ENCODE measurements at places on chromosomes 13 and 19.

- no peak for DNase-seq
Measured at GRCh38 chr13:49097374-49097773, 121.7 kb downstream of the FNDC3A start.

- no peak for DNase-seq
Measured at GRCh38 chr13:113371061-113371460, 7.1 kb upstream of the GRTP1 start.

DNA sequence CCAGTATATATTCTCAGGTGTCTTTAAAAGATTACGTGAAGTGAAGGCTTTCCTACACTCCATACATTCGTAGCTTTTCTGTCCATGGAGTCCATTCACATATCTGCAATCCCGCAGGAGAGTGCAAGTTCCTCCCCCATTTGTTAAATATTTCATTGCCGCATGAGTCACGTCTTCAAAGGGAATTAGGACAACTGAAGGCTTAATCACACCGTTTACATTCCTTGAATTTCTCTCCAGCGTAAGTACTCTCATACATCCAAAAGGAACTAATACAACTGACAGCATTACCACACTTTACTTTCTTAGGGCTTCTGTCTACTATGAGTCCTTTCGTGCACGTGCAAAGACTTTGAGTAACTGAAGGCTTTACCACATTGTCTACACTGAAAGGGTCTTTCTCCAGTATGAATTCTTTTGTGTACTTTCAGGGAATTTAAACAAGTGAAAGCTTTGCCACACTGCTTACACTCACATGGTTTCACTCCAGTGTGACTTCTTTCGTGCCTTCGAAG lies 29.0 kb upstream of the ZNF564 start:
- no peak for DNase-seq

DNA sequence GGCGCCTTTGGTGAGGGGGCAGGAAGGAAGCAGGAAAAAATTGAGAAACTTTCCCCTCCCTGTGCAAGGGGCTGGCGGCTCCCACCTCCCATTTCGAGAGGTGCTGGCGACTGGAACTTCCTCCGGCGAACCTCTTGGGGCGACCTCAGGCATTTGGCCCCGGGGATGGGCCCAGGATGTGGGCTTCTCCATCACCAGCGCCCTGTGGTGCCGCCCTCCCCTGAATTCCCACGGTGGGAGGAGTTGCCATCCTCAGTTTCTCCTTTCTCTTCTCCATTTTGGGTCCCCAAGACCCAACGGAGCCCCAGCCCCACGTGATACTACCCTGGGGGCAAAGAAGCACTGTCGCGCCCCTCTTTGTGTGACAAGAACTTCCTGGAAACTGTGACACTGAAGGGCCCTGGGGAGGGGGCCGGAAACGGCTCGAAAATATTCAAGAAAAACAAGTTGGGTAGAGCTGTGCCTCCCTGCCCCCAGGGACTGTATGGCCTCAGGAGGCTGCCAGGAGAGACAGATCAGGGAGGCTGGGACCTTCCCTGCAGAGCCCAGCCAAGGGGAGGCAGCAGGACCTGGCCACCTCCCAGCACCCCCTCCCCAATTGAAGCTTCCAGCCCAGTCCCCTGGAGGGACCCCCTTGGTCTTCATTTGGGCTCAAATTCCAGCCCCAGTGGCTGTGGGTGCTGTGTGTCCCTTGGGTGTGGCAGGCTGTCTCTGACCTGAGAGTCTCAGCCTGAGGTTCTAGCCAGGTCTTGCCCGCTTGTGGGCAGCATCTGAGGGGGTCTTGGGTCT lies 16.2 kb upstream of the AP1M2 start:
- DNase-seq, result peak; percentile 76

DNA sequence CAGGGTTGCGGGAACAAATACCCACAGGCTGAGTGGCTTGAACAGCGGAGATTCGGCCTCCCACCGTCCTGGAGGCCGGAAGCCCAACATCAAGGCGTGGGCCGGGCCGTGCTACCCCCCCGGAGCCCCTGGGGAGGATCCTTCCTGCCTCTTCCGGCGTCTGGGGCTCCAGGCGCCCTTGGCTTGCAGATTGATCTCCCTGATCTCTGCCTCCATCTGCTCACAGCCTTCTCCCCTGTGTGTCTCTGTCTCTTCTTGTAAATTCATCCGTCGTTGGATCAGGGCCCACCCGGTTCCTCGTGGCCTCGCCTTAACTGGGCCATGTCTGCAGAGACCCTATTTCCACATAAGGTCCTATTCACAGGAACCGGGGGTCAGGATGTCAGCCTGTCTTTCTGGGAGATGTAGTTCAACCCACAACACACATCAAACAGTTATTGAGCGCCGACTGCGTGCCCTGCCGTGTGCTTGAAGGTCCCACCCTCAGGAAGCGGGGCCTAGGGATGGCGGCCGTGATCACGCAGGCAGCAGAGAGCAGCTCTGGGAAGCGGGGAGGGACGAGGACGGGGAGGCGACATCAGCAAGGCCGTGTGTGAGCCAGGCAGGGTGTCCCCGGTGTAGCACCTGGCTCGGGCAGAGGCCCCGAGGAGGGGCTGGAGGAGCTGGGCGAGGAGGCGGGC lies 21.3 kb downstream of the HCN2 start:
- DNase-seq, result peak; percentile 59

- no peak for DNase-seq
Measured at GRCh38 chr13:38167164-38167822, 182.4 kb upstream of the UFM1 start.

GRCh38 chr13:41075034-41075433 lies 13.7 kb downstream of the WBP4 start:
- DNase-seq, result peak; percentile 46

GRCh38 chr13:51997641-51998330 lies 13.5 kb downstream of the ATP7B start:
- no peak for DNase-seq

GRCh38 chr19:38687837-38688378 lies 40.5 kb downstream of the ACTN4 start:
- DNase-seq, result no peak

GRCh38 chr19:18440415-18440877 lies 2.5 kb upstream of the ISYNA1 start:
- DNase-seq, result no peak

GRCh38 chr13:98892821-98893220 lies 85.0 kb downstream of the DOCK9 start:
- no peak for DNase-seq

GRCh38 chr13:113633485-113633873 lies 24.5 kb downstream of the ATP4B start:
- no peak for DNase-seq

- no peak for DNase-seq
Measured at GRCh38 chr13:97979051-97979450, 25.6 kb downstream of the IPO5 start.

- DNase-seq, result peak; percentile 13
Measured at GRCh38 chr19:8311461-8312260, 3.5 kb upstream of the CD320 start.

DNA sequence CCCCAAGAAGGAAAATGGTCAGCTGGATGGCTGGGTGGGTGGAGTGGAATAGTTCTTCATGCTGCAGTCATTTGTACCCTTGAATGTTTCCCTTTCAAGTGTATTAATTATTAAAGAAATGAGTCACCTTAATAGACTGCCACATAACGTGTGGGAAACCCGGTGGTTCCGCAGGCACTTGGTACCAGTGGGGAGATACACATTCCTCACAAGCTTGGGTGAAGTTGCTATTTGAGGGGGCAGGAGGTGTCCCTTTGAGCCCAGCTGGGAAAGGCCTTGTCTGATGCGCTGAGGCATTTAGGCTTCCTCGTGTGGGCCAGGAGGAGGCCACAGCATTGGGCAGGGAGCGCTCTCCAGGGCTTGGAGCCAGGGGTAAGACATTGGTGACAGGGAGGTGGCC lies 57.7 kb downstream of the ATP8A2 start:
- no peak for DNase-seq

GRCh38 chr19:38959618-38960017 lies 15.9 kb downstream of the FBXO17 start:
- DNase-seq, result no peak

- no peak for DNase-seq
Measured at GRCh38 chr19:18594824-18595373, 6.3 kb downstream of the REX1BD start.

GRCh38 chr19:18333680-18334079 lies 6.7 kb upstream of the PGPEP1 start:
- DNase-seq, result no peak

- no peak for DNase-seq
Measured at GRCh38 chr19:43229315-43229714, 23.9 kb upstream of the PSG4 start.

DNA sequence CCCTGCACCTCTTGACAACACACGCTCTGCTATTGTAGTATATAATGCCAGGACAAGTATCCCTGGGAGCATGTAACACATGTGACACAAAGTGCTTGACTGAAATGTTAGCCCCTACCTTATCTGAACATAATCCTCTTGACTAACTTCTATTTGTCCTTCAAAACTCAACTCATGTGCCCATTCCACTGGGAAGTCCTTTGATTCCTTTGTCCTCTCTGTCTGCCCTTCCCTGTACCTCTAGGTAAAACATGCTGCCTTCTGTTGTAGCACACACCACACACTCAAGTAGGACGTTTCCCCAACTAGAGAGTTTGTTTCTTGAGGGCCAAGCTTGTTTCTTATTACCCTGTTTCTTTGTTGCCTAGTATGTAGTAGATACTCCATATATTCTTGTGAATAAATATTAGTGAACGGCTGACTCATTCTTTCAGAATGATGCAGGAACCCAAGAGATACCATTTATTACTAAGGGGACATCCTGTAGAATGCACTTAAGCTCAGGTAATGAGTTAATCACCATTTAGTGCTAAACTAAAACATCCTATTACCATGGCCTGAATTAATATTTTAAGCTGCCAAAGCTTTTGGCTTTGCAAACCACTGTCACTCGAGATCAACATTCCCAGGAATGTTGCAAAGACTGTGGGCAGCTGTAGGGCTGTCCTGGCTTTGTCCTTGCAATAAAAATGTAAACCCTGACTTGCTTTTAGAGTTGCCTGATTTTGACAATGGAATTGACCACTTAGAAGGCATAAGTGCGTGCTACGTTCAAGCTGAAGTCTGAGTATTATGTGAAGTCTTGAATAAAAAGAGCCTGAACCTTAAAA lies 313.4 kb downstream of the COG6 start:
- DNase-seq, result no peak

- no peak for DNase-seq
Measured at GRCh38 chr19:51305479-51305878, 6.0 kb upstream of the IGLON5 start.

GRCh38 chr13:108266321-108266990 lies 3.1 kb upstream of the TNFSF13B start:
- DNase-seq, result no peak

- no peak for DNase-seq
Measured at GRCh38 chr13:106471957-106472543, 63.4 kb downstream of the EFNB2 start.

DNA sequence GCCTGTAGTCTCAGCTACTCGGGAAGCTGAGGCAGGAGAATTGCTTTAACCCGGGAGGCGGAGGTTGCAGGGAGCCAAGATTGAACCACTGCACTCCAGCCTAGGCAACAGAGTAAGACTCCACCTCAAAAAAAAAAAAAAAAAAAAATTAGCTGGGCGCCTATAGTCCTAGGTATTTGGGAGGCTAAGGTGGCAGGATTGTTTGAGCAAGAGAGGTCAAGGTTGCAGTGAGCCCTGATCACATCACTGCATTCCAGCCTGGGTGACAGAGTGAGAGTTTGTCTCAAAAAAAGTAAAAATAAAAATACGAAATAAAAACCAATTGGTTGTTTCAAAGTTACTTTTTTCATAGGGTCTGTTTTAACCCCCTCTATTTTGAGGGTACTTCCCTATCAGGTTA lies 1.3 kb upstream of the LMNB2 start:
- no peak for DNase-seq

DNA sequence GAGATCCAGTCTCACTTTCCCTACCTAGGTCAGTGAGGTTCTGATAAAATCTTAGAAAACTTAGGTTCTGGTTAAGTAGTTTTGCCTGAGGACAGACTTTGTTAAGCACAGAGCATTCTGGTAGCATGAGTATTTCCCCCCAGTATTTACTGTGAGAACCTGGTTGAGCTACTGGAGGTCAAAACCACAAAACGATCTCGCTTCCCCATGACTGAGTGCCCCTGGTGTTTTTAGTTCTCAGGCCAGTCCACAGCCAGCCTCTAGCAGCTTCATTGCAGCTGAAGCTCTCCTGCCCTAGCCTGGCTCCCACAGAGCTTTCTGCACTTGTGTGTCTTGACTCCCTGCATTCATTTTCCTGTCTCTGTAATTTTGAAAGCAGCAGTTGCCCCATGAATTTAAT lies 1138.2 kb downstream of the UQCRFS1 start:
- no peak for DNase-seq

GRCh38 chr13:114054264-114054663 lies 78.2 kb downstream of the RASA3 start:
- DNase-seq, result no peak

GRCh38 chr13:76980075-76980718 lies 11.7 kb upstream of the CLN5 start:
- peak; percentile 92 for DNase-seq

DNA sequence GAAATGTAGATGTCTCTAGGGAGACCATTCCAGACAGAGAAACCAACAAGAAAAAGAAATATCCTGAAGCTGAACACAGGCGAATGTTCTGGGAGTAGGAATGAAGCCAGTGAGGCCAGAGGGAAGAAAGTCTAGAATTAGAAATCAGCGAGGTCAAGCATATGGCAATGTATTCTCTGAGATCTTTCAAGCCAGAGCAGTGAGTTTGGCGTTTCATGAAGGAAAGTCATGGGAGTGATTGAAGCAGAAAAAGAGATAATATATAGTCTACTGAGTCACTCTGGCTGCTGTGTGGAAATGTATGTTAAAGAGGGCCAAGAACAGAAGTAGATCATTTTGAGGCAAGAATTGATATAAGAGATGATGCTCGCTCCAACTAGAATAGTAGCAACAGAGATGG lies 576.0 kb downstream of the PCDH17 start:
- DNase-seq, result no peak

DNA sequence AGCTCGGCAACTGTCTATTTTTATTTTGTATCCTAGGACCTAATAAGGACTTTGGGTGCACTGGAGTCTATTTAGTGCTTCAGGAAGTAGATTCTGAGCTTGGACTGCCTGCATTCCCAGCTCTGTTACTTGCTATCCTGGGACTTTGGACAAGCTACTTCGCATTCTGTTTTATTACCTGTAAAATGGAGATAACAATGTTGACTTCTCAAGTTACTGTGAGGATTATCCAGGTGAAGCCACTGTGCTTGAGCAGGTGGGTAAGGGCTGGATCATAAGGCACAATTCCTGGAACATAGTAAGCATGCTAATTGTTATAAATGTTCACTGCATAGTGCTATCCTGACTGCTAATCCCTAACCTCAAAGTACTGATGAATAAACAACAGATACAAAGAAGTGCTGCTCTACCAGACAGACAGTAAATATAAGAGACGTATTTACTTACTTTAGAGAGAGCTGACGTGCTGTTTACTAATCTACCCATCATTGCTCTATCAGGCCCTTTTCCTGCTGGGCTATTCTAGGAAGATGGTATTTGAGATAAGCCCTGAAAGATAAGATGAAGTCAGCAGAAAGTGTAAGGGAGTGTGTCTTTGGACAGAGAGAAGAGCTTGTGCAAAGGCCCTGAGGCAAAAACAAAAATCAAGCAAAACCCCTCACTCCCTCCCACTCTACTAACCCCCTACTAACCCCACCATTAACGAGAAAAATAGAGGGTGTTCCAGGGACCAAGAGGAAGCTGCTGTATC lies 50.8 kb upstream of the FLT1 start:
- DNase-seq, result no peak

All from stimulated activated CD4-positive, alpha-beta T cell treated with anti-CD3 and anti-CD28 coated beads, Interleukin-2, amount 100 ng/mL, for 24 hours (primary cell).